Naive B cell (primary cell): ENCODE measurements at places on chromosomes 16 and 17.

GRCh38 chr16:62965831-62966230, 929.6 kb upstream of the CDH8 start:
- no peak for DNase-seq
- no peaks in the 10 kb centered on the region for H3K27me3 ChIP-seq

- no peak overlapping the region for H3K27ac ChIP-seq
- no peak overlapping the region for H3K4me3 ChIP-seq
- no peaks in the 10 kb centered on the region for H3K27me3 ChIP-seq
- H3K4me1 ChIP-seq, result peaks cover 23% of the 10 kb centered on the region
Observed at GRCh38 chr16:3569851-3570250, 7.4 kb downstream of the NLRC3 start.

DNA sequence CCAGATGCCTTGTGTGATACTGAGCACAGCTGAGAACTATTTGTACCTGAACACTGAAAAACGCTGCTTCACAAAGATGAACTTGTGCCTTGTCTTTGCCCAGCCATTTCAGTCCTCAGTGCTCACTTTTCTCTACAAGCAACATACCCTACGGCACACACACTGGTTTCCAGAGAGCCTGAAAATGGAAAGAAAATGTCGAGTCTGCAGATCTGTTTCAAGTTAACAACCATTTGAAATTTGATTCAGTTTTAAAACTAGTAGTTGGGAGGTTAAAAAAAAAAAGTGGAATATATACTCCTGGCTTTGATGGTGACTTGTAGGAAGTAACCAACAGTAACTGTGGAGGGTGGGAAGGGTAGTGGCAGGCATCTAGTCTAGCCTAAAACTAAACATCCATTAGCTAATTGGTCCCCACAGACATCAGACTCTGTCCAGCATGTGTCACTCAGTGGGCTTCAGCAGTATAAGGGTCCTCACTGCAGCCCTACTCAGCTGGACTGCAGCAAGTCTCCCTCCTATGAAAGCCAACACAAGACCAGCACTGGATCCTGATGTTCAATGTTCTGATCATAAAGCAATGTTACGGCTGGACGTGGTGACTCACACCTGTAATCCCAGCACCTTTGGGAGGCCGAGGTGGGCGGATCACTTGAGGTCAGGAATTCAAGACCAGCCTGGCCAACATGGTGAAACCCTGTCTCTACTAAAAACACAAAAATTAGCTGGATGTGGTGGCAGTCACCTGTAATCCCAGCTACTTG, 27.1 kb downstream of the ERN1 start:
- H3K4me1 ChIP-seq, result no peaks in the 10 kb centered on the region
- H3K4me3 ChIP-seq, result no peak overlapping the region
- no peaks in the 10 kb centered on the region for H3K36me3 ChIP-seq
- no peak overlapping the region for H3K27ac ChIP-seq

- no peaks in the 10 kb centered on the region for H3K27me3 ChIP-seq
- no peak for DNase-seq
- peaks cover 12% of the 10 kb centered on the region for H3K36me3 ChIP-seq
Observed at GRCh38 chr17:76562734-76563148, 22.9 kb downstream of the PRCD start.

DNA sequence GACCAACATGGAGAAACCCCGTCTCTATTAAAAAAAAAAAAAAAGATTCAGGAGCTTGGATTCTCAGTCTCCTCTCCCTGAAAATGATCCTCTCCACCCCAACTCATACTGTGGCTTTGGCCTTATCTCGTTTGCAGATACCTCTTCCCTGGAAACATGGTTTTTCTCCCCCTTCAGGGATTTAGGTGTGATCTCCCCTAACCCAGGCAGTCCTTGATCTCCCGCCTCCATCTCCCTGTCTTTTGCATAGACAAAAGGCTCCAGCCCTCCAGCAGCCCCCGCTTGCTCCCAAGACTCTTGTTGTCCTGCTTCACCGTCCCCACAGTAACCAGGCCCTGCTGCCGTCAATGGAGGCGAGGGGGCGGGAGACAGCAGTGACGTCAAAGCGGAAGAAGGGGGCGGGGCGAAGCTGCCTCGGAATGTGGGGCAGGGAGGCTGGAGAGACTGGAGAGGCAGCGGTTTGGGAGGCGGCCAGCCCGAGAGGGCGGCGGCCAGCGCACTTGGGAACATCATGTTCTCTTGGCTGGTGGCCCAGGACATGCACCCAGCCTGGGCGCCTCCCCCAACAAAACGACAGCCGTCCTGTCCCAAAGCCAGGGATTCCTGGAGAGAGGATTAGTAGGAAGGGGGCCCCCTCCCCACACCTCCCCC, 1.9 kb upstream of the PER1 start:
- peaks cover 24% of the 10 kb centered on the region for H3K4me1 ChIP-seq
- H3K27me3 ChIP-seq, result no peaks in the 10 kb centered on the region
- no peak overlapping the region for H3K27ac ChIP-seq
- peak; percentile 87 for DNase-seq

DNA sequence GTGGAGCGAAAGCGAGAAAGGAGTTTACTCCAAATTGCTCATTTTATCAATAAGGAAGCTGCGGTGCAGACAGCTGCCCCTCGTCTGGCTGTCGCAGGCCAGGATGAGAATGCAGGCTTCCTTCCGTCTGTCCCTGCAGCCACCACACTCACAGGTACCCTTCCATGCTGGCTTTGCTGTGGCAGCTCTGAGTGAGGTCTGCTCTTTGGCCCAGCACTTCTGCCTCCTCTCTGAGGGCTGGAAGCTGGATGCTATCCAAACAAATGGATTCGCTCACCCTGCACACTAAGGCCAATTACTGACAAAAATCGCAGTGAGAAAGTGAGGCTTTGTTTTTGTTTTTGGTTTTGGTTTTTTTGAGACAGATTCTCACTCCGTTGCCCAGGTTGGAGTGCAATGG, 7.0 kb downstream of the ARMC7 start:
- no peak overlapping the region for H3K27ac ChIP-seq
- H3K4me3 ChIP-seq, result peak overlapping the region; percentile 72
- DNase-seq, result no peak
- peaks cover 71% of the 10 kb centered on the region for H3K4me1 ChIP-seq

- no peak overlapping the region for H3K27ac ChIP-seq
- no peaks in the 10 kb centered on the region for H3K4me1 ChIP-seq
- no peaks in the 10 kb centered on the region for H3K27me3 ChIP-seq
- H3K4me3 ChIP-seq, result no peak overlapping the region
Observed at GRCh38 chr17:58702045-58702476, 9.7 kb downstream of the RAD51C start.

DNA sequence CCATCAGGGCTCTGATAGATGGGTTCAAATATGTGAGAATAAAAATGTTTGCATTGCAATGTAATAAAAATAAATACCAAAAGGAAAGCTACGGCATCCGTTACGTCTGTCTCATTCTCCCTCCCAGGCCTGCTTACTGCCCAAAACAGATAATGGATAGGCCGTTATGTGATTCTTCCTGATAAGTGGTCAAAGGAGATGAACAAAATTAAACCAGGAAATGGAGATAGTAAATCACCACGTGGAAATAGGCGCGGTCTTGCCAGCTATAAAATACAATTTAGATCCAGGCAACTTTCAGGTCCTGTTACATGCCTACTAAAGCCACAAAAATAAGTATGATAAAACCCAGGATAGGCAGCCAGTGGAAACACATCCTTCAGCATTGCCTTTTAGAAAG, 49.5 kb upstream of the CCL1 start:
- DNase-seq, result no peak
- H3K27me3 ChIP-seq, result peaks cover 57% of the 10 kb centered on the region
- H3K4me1 ChIP-seq, result no peaks in the 10 kb centered on the region
- no peak overlapping the region for H3K4me3 ChIP-seq

GRCh38 chr17:29225396-29225795, 21.3 kb upstream of the CRYBA1 start:
- H3K36me3 ChIP-seq, result no peaks in the 10 kb centered on the region
- no peak for DNase-seq
- H3K27me3 ChIP-seq, result no peaks in the 10 kb centered on the region
- no peak overlapping the region for H3K4me3 ChIP-seq
- peak overlapping the region; percentile 11 for H3K27ac ChIP-seq
- no peaks in the 10 kb centered on the region for H3K4me1 ChIP-seq

- H3K27ac ChIP-seq, result no peak overlapping the region
- H3K4me3 ChIP-seq, result no peak overlapping the region
- peaks cover 57% of the 10 kb centered on the region for H3K36me3 ChIP-seq
- H3K27me3 ChIP-seq, result no peaks in the 10 kb centered on the region
- H3K4me1 ChIP-seq, result peaks cover 17% of the 10 kb centered on the region
Observed at GRCh38 chr16:23667355-23667659, 11.4 kb upstream of the PLK1 start.

- H3K27me3 ChIP-seq, result peaks cover under 1% of the 10 kb centered on the region
- no peak overlapping the region for H3K4me3 ChIP-seq
- DNase-seq, result peak; percentile 14
- peaks cover 16% of the 10 kb centered on the region for H3K4me1 ChIP-seq
- no peaks in the 10 kb centered on the region for H3K36me3 ChIP-seq
Observed at GRCh38 chr17:80986816-80987475, 4.7 kb upstream of the CHMP6 start.

DNA sequence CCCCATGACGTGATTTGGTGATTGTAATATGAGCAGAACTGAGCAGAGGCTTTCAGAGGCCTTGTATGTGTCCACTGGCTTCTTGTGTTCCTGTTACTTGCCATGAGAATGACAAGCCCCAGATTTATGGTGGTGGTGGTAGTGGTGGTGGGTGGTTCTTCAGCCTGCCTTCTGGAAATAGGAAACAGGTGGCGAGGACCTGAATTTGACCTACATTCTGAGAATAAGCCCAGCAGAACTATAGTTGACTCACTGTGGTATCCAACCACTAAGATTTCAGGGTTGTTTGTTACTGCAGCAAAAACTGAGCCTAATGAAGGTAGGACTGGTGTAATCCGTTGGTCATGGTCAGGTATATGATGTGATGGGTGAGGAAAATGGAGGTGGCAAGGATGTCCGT, 93.0 kb downstream of the SHISA9 start:
- no peak for DNase-seq
- no peaks in the 10 kb centered on the region for H3K36me3 ChIP-seq
- H3K27me3 ChIP-seq, result no peaks in the 10 kb centered on the region
- H3K4me1 ChIP-seq, result no peaks in the 10 kb centered on the region

GRCh38 chr17:3955673-3955988, 8.6 kb downstream of the ATP2A3 start:
- peaks cover 51% of the 10 kb centered on the region for H3K4me1 ChIP-seq
- no peaks in the 10 kb centered on the region for H3K36me3 ChIP-seq
- DNase-seq, result no peak

DNA sequence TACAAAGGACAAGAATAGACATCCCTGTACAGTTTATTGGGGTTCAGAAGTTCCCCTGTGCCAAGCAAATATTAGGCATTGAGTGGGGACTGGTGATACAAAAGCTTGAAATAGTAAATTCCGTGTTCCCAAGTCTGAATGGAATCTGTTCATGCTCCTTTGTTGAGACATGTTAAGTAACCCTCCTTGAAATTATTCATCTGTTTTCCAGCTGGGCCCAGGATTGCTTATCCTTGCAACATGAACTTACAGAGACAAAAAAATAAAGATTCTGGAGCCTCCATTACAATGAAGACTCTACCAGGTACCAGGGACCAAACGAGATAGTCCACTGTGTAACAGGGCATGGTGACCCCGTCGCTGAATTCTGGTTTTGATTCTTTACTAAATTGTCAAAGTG, 6.1 kb upstream of the CCL8 start:
- H3K27me3 ChIP-seq, result peaks cover 23% of the 10 kb centered on the region
- H3K4me3 ChIP-seq, result no peak overlapping the region
- H3K36me3 ChIP-seq, result no peaks in the 10 kb centered on the region

GRCh38 chr17:31824766-31825360, 34.2 kb downstream of the COPRS start:
- no peak overlapping the region for H3K27ac ChIP-seq
- peaks cover 6% of the 10 kb centered on the region for H3K27me3 ChIP-seq
- no peaks in the 10 kb centered on the region for H3K4me1 ChIP-seq
- H3K36me3 ChIP-seq, result no peaks in the 10 kb centered on the region
- H3K4me3 ChIP-seq, result no peak overlapping the region

- no peak overlapping the region for H3K4me3 ChIP-seq
- no peaks in the 10 kb centered on the region for H3K4me1 ChIP-seq
- no peak overlapping the region for H3K27ac ChIP-seq
- no peaks in the 10 kb centered on the region for H3K27me3 ChIP-seq
- no peak for DNase-seq
Observed at GRCh38 chr17:70076189-70076588, 1.2 kb downstream of the KCNJ16 start.

DNA sequence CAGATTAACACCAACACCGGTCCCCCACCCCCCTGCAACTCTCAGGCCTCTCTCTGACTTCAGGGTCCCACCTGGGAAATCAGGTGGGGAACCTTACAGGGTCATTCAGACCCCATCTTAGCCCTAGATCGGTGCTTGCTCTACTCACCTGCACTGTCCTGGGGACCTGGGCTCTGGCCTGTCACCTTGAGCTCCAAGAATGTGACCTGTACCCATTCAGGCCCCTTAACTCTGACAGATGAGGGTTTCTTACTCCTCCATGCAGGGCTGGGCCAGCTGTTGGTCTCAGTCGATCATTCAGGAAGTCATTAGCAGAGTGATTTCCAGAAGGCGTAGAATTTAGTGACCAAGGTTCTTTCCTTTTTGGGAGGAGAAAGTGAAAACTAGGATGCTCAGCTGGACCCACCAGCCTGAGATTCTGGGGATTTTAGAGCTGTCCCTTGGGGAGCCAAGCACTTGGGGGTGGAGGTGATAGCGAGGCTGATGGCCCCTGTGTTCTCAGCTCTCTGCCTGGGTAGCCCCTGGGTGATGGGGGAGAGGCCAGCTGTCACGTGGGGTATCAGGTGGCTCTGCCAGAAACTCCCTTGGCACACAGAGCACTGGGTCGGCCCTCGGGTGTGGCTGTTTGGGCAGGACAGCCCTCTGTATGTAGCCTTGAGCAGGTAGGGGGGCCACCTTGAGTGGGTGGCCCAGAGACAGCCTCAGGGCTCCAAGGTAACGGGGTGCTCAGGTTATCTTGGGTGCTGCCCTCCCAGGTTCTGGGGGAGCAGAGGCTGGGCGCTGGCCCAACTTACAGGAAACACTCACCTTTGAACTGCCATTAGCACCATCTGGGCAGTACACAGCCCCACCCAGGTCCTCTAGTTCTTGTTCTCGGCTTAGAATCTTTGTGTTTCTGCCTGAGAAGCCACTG, 724 bp downstream of the MVP start:
- peak overlapping the region; percentile 87 for H3K27ac ChIP-seq
- peaks cover 41% of the 10 kb centered on the region for H3K4me1 ChIP-seq
- DNase-seq, result peak; percentile 41
- H3K36me3 ChIP-seq, result no peaks in the 10 kb centered on the region
- no peaks in the 10 kb centered on the region for H3K27me3 ChIP-seq

DNA sequence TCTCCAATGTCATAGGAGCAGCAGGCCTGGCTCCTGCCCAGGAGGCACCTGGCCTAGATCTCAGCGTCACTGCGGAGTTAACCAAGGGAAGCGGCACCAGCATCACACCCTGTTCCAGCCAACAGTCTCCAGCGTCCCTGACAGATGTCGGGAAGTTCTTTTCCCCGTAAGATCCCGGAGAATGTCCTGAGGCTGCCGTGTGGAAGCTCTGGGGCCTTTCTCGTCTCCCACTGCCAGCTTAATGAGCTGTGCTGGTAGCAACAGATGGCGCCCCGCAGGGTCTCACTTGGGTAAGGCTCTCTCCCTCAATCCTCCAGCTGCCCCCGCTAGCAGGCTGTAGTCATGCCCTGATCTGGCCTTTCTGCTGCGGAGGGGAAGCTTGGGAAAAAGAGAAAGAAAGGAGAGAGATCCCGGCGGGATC, 57.5 kb downstream of the MARCHF10 start:
- no peak overlapping the region for H3K4me3 ChIP-seq
- no peak for DNase-seq
- no peaks in the 10 kb centered on the region for H3K4me1 ChIP-seq
- no peaks in the 10 kb centered on the region for H3K27me3 ChIP-seq
- H3K36me3 ChIP-seq, result no peaks in the 10 kb centered on the region
- no peak overlapping the region for H3K27ac ChIP-seq
